ENCODE measurements at places on chromosomes 3 and 15.

GRCh38 chr3:185988816-185989175 is 51.0 kb upstream of the TRA2B start:
- peak; percentile 30 for DNase-seq

DNA sequence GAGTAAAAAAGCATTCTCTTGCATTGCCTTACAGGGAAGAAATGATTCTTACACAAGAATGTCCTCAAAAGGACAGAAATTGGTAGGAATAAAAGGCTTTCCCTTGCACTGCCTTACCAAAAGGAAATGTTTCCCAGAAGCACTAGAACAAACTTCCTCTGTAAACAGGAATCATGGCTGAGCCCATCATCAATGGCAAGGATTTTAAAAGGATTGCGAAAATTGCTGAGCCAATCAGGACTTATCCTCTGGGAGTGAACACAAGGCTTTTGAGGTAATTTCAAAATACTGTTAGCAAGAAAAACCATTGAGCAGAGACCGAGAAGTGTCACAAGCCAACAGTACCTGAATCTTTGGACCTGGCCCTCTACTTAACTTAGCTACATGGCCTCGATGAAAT is 897.3 kb downstream of the ROBO1 start:
- no peak for DNase-seq

DNA sequence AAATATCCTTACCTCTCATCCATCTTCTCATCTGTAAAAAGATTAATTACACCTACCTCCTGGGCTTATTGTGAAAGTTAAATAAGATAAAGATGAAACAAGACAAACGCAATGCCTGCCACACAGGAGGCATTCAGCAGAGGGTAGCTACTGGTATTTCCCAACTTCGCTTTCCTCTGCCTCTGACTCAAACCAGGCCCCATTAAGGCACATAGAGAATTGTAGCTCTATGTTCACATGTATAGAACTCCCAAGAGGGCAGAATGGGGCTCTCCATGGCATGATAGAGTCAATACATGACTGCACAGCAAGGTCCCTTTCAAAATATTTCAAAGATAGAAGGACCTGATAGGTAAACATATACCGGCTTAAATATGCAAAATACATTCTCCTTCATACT is 1.4 kb downstream of the LYSMD2 start:
- DNase-seq, result peak; percentile 10

DNA sequence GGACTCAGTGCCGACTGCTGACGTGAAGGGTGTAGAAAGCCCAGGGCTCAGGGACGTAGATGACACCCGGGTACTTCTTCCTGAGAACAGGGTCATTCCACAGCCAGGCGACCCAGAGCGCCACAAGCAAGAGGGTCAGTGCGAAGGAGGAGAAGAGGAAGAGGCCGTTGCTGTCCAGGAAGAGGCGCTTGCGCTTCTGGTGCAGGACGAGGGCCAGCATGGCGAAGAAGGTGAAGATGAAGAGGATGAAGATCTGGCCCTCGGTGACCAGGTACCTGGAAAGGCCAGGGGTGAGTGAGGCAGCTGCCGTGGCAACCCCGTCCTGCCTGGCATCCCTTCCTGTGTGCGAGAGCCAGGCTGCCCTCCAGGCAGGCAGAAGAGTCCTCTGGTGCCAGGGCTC is 3.0 kb upstream of the CALML4 start:
- no peak for DNase-seq

- peak; percentile 22 for DNase-seq
These were observed 1.4 kb upstream of the MAGEL2 start for GRCh38 chr15:23648920-23649515.

DNA sequence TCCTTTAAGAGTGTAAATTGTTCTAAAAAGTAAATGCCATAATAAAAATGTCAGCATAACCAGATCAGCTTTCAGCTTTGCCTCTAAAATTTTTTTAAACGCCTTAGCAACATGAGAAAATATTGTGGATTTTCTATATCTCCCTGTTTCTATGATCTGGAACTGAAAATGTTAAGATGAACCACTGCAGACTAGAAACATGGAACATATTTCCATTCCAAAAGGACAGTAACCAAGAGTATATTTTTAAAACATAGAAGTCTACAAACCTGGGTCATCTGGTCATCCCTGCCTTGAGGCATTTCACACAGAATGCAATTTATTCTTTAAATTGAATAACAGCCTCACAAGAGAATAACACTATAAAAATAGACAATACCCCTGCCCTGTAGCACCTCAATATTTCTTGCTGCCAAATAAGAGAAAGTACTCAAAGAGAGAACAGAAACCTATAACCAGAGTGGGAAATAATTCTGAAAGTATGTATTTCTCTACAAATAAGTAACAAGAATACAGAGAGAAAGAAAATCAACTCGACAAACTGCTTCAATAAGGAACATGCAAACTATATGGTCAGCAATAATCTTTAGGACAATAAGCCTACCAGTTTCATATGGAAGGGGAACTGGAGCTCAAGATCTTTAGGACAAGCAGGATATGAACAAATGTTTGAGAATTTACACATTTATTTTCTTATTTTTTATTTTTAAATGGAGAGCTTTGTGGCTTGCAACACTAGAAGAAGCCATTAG is 949.0 kb downstream of the EPHA3 start:
- DNase-seq, result no peak

- DNase-seq, result peak; percentile 47
These were observed 464 bp downstream of the GABRG3 start for GRCh38 chr15:26971271-26972018.

GRCh38 chr3:109224333-109224732 is 87.8 kb downstream of the C3orf85 start:
- DNase-seq, result no peak

DNA sequence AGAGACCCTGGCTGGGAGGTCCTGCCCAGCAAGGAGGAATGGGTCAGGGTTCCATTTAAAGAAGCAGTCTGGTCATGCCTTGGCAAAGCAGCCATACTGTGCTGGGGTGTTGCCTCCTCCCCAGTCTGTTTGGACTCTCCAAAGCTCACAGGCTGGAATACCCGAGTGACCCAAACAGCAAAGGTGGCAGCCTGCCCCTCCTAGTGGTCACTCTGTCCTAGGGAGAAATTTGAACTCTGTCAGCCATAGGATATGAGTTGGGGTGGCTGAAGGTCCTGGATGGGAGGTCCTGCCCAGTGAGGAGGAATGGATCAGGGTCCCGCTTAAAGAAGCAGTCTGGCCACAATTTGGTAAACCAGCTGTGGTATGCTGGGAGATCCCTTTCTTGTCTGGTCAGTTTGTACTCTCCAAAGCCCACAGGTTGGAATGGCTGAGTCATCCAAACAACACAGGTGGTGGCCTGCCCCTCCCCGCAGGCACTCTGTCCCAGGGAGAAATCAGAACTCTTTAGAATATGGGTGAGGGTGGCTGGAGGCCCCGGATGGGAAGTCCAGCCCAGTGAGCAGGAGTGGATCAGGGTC is 45.0 kb downstream of the CCR1 start:
- no peak for DNase-seq

GRCh38 chr3:169863458-169863899 is 6.3 kb downstream of the LRRC31 start:
- peak; percentile 50 for DNase-seq

DNA sequence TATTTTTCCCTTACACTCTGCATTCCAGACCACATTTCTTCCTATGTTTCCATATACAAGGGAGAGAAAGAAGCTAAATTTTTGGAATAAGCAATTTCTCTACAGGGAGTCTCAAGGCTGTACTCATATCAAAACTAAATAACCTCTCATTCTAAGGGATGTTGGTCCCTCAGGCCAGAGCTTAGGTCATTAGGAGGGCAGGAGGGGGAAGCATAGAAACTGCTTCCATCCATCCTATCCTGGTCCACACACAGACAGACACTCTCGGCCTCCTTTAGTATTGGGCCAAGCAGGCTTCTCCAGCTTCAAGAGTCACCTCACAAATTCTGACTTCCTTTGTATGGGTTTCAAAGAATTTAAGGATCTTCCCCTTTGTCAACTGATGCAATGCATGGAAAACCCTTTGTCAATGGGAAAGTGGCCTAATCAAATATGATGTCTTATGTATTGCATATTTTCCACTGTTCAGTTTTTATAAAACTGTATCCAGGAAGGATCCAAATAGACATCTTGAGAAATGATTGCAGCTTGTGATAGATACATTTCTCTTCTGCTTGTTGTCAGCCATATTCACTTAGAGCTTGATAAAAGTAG is 140.7 kb upstream of the RARB start:
- DNase-seq, result no peak

GRCh38 chr15:72451224-72451623 is 22.9 kb upstream of the ARIH1 start:
- no peak for DNase-seq

Measured in NCI-H345 (cell line).